ENCODE measurements at places on chromosomes 12 and 14. TPM values are rescaled to one million over a fixed set of nuclear protein-coding genes. Genes with fewer than 3 reads are reported as not detected.

- no peak for DNase-seq
Measured at GRCh38 chr12:45737638-45738037, 8.1 kb downstream of the ARID2 start.

- peak; percentile 88 for DNase-seq
Measured at GRCh38 chr12:26523708-26524150, 309.3 kb downstream of the ITPR2 start.

- DNase-seq = no peak
Measured at GRCh38 chr14:93005838-93006237, 82.9 kb downstream of the CHGA start.

DNA sequence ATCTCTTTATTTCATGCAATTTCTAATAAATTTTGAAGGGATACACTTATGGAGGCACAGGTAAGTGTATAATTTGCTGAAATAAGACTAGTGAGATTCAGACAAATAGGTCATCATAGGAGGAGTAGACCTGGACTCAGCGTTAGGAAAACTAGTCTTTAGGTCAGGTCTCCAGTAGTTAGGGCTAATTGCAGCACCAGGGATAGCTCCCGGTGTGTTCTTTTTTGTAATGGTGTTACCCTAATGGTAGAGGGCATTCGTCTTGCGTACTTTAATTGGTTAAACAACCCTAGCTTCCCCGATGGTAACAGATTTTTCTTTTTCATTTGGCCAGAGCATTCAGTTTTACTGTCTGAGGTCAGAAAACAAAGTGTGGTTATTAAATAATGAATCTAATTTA lies 64.9 kb downstream of the ARID2 start:
- no peak for DNase-seq

DNA sequence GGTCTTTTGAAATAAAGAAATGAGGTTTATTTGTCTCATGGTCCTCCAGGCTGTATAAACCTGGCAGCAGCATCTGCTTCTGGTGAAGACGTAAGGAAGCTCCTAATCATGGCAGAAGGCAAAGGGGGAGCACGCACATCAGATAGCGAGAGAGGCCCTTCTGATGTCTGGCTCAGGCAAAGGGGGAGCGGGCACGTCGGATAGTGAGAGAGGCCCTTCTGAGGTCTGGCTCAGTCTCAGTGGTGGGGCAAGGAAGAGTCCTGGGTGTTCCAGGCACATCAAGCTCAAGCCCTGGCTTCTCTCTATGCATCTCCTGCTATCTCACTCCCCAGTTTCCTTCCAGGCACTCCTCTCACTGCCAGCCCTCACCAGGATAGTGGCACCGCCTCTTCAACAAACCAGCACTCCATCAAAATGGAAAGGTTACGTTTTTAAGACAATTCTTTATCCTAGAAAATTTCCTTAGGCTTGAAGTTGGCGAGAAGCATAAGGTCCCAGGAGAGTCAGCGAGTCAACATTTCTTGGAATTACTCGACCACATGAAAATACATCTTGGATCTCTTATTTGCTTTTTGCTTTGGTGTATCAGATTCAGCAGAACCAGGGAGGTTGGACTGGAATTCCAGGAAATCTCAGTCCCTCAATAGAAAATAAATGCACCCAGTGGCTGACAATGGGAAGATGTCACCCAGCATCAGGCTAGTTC lies 189.6 kb upstream of the TMEM132C start:
- no peak for DNase-seq

DNA sequence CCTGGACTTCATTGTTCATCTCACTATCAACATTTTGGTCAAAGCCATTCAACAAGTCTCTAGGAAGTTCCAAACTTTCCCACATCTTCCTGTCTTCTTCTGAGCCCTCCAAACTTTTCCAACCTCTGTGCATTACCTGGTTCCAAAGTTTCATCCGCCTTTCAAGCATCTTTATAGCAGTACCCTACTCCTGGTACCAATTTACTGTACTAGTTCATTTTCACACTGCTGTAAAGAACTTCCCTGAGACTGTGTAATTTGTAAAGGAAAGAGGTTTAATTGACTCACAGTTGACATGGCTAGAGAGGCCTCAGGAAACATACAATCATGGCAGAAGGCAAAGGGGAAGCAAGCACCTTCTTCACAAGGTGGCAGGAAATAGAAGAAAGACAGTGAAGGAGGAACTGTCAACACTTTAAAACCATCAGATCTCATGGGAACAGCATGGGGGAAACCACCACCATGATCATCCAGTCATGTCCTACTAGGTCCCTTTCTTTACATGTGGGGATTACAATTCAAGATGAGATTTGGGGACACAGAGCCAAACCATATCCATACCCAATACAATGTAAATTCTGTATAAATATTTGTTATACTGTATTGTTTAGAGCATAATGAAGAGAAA lies 109.7 kb downstream of the C12orf75 start:
- no peak for DNase-seq

GRCh38 chr14:68705741-68706283 lies 87.1 kb downstream of the ZFP36L1 start:
- DNase-seq = no peak

GRCh38 chr12:84779169-84779568 lies 133.4 kb downstream of the SLC6A15 start:
- DNase-seq = no peak

DNA sequence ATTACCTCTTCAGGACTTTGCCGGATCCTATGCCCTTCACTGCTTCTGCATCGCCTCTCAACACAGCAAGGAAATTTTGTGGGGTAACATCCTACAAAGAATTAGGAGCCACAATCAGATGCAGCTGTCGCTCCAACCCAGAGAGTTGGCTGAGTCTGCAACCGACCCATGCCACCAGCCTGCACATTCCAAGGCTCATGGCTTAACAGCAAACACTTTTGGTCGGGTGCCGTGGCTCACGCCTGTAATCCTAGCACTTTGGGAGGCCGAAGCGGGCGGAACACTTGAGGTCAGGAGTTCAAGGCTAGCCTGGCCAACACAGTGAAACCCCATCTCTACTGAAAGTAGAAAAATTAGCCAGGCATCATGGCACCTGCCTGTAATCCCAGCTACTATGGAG lies 32.3 kb downstream of the LGMN start:
- DNase-seq = no peak

DNA sequence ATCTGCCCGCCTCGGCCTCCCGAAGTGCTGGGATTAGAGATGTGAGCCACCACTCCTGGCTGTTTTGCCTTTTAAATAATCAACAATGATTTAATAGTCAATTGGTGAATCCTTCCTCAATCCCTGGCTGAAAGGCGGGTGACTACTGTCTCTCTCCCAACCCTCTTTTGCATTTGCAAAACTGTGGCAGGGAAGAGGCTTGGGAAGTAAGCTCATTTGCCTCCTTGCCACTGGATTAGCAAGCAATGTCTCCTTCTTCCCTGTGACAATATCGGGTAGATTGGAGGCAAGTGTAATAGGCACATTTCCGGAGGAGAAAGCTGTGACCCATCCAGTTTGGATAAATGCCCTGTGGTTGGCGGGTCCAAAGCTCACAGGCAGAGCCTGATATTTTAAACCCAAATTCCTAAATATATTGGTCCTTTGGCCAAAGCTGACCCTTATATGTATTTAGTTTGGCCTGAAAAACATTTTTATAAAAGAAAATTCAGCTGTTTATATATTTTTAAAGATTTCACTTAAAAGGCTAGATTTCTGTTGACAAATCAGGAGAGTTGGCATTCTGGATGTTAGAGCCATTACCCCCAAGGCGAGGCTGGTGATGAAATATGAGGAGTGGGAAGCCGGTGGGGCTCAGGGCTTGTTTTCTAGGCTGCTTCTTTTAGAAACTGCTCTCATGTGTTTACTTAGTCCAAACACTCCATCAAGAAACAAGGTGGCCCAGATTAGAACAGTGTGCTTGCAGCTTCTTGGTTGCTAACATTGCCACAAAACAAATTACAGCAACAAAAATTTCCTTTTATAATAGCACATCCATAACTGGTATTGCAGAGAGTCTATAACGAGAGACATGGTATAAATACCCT lies 646.9 kb upstream of the TMEM132C start:
- no peak for DNase-seq

GRCh38 chr12:106915635-106916026 lies 40.1 kb upstream of the TMEM263 start:
- DNase-seq = no peak

GRCh38 chr12:818733-819132 lies 66.4 kb downstream of the WNK1 start:
- no peak for DNase-seq

DNA sequence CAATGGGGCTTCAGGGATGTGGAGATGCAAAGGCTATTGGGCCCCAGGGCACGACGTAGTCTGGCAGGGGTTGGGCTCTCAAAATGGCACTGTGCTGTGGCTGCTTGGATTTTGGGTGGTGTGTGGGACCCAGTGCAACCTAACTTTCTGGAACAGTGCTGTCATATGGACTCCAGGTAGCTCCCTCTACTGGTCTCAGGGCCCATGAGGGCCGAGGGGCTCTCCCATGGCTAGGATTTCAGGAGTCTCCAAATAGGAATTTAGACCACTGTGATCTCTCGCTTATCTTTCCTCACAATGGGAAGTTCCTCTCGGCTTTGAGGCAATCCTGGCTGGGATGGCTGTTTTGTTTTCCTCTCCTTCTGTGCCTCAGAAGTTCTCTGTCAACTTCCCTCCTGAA lies 68.2 kb upstream of the MUCL1 start:
- no peak for DNase-seq

GRCh38 chr14:93269341-93270068 lies 62.4 kb downstream of the UBR7 start:
- no peak for DNase-seq

DNA sequence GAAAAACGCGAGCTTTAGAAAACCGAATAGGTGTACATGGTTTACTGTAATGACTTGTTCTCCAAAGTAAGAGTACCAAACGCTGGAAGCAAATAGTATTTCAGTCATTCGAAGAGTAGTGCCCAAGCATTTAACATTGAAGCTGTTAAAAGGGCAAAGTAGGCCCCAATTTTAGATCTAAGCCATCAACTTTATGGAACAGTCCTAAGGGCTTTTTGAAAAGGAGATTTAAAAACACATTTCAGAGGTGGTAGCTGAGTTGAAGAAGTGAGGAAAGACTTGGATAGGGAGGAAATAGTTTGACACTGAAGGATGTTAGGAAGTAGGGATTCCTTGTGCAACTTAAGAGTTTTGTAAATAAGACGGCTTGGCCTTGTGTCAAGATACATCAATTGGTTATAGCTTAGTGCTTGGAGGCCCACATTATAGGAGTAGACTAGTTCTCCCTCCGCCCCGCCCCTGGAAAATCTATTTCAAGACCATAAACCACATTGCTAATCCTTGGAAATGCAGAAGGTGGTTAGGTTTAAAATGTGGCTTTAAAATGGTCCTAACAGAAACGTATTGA lies 783 bp upstream of the TUBA1B start:
- no peak for DNase-seq

DNA sequence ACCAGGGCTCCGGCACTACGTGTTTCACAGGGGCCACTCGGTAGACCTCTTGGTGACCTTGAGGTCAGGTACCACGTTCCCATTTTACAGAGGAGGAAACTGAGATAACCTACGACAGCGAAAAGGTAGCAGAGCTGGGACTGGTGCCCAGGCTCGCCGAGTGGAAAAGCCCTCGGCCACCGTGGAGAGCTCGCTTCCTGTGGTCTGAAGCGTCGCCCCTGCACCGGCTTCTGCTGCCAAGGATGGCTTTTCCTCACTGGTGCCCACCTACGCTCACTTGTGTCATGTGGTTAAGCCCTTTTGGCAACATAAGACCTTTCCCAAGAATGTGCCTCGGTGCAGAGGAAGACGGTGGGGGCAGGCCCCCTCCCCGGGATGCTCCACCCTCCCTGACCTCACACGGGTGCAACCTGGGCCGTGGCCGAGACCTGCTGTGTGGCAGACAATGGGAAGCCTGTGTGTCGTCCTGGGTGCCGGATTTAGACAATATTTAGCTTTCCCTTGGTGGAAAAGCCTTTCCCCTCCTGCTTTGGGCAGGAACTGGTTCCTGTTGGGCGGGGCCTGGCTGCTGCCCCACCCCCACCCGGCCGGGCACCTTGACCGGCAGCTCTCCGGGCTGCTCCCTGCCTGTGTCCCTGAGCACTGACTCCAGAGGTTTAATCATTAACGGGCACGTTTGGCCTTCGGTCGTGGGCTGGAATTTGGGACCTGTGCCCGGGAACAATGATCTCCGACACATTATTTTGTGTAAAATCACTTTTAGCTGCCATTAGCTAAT lies 32.4 kb upstream of the PPP1R13B start:
- DNase-seq = no peak

- DNase-seq = no peak
Measured at GRCh38 chr14:76776428-76777251, 15.4 kb downstream of the VASH1 start.

DNA sequence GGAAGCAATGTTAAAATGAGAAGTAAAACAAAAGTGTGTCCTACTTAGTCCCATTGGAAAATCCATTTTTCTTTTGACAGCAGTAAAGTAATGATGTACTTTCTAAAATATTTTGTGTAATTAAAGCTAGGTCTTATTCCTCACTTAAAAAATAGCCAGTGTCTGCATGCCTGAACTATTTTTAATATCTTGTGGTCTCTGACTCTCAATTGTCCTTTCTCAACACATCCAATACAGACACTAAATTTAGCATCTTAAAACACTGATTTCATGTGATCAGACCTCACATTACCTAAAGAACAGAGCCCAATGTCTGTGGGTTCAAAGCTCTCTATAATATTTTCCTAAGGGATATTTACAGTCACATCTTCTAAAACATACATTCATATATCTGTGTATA lies 108.0 kb downstream of the DERA start:
- DNase-seq = no peak

DNA sequence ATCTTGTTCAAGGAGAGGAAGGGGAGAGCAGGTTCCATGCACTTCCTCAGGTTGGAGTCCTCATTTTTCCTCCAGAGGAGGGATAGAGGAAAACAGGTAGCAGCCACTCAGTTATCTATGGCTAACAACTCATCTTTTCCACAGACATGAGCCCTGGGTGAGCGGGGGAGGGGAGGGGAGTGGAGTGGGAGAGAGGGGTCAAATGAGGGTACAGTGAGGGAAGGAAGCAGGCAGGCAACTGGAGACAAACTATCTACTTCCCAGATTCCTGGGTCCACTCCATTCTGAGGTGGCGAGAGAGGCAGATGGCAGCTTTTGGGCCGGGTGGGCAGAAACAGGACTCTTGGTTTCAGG lies 2.6 kb upstream of the ZNF385A start:
- no peak for DNase-seq

GRCh38 chr12:14999695-15000365 lies 27.0 kb downstream of the PDE6H start:
- DNase-seq = no peak

- DNase-seq = no peak
Measured at GRCh38 chr12:123469978-123470377, 12.0 kb downstream of the SNRNP35 start.

Gene KRT74
- total RNA-seq = not detected

Gene KRT2
- total RNA-seq = not detected

Gene SPRING1
- total RNA-seq = 15.6 TPM

Gene SLC38A1
- 7.3 TPM for total RNA-seq

Gene SIX1
- 6.5 TPM for total RNA-seq

Gene REM2
- 0.44 TPM for total RNA-seq

Gene GRIP1
- total RNA-seq = 0.22 TPM

Gene TAS2R7
- not detected for total RNA-seq

All from tibial nerve (tissue), 4 donors.